Hippocampal formation (tissue), 2 donors: ENCODE measurements at places on chromosomes 4 and X.
A peak's percentile ranks its signal among the peaks of the same experiment; 100 is the strongest.

- no peak for DNase-seq
These were observed 227.8 kb upstream of the SPRY1 start for GRCh38 chr4:123168812-123169211.

DNA sequence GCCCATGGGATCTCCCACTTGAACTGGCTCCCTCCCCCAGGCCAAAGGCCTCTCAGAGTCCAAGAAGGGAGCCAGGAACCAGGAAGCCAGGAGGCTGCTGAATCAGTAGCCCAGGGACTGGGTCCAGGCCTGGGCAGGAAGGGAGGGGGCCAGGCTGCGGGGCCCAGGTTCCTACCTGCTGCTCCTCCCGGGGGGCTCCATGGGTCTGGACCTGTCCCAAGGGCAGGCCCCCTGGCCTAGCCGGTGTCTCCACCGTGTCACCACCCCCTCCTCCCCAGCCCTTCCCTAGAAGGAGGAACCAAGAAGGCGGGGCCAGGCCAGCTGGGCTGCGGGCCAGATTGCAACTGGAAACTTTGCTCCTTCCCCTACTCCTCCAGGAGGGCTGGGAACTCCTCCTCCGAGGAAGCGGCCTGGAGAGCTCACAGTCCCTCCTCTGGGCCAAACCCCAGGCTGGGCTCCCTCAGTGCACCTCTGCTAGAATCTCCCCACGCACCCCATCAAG, at the start of gene IQSEC2:
IQSEC2 (minus strand) TSS at position 264 of the 502 bp plus-strand sequence.
- peak; percentile 27 for DNase-seq

DNA sequence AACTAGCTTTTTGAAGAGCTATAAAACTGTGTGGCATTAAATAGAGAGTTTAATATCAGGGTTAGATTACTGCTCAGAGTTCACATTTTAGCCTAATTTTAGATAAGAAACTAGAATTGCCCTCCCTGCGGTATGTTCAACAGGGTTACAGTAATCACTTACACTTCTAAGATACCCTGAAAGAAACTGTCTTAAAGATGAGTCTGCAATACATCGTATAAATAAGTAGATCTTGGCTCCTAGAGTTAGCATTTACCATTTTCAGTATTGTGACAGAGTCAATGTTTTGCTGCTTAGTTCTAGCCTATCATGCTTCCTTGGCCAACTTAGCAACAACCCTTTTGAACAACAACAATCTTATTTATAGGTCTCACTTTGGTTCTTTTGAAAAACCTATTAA, 217.8 kb upstream of the NDST4 start:
- DNase-seq: no peak

DNA sequence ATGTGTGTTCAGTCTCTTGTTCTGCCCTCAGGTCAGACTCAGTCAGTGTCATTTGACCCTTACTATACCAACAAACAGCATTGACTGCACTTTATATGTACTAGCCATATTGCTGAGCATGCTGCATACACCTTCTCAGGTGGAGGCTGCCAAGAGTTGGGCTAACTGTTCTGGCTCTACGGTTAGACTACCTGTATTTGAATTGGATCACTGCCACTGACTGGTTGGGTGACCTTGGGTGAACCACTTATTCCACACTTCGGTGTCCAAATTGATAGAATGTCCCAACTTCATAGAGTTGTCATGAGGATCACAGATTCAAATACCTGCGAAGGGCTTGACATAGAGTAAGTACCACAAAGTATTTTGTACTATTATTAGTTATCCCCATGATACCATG, 91.2 kb upstream of the GPR50 start:
- DNase-seq: no peak

DNA sequence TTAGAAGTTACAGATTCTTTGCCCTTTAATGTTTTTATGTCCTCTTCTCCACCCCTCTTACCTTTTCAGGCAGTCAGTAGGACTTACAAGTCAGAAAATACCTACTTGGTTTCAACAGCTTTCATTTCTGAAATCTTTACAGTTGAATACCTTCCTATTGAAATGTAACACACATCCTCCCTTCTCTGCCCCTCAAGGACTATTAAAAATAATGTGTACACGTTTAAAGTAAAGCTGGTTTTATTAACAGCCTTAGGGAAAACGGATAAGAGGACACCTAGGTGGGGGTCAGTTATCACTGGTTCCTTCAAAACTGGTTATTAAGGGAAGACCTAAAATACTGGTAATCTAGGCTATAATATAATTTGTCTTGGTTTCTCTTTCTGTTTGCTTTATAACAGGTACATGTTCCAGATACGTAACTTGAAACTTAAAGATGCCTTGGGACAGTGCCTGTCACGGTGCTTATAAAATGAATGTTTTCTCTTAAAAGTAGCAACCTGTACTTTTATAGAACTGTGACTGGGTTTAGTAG, 1.8 kb downstream of the CCSER1 start:
- DNase-seq: no peak
